ENCODE measurements at places on chromosomes 6 and 20.

- no peak for DNase-seq
Observed at GRCh38 chr6:19838442-19839236, 1.5 kb downstream of the ID4 start.

DNA sequence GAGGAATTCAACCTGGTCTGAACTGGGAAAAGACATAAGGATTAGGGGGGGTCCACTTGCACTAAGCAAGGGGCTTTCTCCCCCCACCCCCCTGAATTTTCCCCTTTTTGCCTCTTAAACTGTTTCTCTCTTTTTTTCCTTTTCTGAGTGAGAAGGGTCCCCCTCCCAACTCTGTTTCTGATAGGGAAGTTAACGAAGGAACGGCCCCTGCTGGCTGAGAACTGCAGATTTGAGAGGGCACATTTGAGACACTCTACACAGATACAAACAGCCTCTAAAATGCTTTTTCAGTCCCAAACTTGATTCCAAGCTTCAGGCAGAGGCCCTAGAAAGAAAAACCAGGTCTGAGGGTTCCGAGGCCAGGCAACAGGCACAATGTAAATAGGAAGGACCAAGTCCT, 91.7 kb downstream of the JARID2 start:
- no peak for DNase-seq

DNA sequence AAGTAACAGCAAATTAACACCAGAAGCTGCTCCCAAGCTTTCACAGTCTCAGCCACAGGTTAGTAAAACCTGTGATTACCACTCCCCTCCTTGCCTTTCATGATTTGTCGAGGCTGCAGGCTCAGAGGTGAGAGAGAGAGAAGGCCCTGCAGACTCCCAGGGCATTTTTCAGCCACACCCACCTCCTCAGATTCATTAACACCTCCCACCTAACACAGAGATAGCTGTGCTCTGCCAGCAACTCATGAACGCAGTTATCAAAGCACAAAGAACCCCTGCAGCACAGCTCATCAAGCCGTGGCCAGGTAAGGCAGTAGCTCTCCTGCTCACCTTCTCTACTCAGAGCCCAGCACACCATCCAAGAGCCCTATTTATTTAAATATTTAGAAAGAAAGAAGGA, 27.1 kb downstream of the F13A1 start:
- DNase-seq: no peak

GRCh38 chr6:124927806-124928205, 34.4 kb upstream of the RNF217 start:
- peak; percentile 62 for DNase-seq

DNA sequence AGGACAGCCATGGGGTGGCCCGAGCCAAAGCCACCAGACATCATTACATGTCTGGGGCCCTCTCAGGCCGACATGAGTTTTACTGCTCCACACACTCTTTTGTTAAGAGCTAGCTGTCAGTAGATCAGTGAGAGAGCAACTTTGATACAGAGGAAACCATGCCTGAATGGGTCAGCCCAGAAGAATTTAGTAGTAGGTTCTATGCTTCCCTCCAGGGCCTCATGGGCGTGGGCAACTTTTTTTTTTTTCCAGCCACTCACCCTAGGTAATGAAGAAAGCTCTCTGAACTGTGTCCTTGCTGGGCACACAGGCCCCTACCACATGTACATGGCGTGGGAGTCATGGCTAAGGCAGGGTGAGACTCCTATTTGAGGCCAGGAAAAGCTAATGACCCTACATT, 38.8 kb downstream of the HLA-F start:
- peak; percentile 38 for DNase-seq

DNA sequence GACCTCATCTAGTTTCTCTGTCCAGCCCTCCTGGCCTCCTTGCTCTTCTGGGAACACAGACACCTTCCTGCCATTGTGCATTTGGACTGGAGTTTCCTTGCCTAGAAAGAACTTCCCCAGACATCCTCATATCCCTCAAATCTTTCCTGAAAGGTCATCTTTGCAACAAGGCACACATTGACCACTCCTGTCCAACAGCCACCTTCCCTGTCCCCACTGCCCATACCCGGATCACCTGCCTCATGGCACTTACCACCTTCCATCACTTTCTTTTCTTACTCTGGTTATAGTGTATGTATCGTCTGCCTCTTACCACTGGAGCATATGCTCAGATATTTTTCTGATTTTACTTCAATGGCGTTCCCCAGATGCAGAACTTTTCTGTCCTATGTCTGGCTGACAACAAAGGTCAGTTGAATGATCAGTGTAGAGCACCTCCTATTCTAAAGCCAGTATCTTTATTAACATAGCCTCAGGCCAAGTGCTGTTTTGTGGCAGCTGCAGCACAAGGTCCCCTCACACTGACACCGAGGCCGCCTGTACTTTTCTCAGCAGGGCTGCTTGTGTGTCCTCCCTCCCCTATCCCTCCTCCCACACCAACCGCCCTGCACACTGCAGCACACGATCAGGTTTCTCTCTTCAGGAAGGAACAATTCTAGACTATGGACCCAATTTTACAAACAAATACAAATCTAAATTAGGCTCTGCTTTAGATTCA, 4.1 kb downstream of the HLA-C start:
- DNase-seq: no peak

GRCh38 chr20:23048283-23049200, 930 bp downstream of the THBD start:
- peak; percentile 57 for DNase-seq

- DNase-seq: no peak
Observed at GRCh38 chr20:21920211-21920610, 214.7 kb downstream of the PAX1 start.

DNA sequence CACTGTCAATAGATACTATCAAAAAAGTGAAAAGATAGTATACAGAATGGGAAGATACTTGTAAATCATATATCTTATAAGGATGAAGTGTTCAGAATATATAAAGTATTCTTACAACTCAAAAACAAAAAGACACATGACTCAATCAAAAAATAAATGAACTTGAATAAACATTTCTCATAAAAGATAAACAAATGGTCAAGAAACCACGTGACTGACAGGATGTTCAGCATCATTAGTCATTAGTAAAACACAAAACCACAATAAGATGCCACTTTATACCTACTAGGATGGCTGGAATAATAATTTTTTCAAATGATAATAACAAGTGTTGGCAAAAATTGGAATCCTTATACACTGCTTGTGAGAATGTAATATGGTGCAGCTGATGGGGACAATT, 729.1 kb upstream of the HS3ST5 start:
- DNase-seq: no peak

- DNase-seq: no peak
Observed at GRCh38 chr6:15405129-15406068, 159.5 kb downstream of the JARID2 start.

DNA sequence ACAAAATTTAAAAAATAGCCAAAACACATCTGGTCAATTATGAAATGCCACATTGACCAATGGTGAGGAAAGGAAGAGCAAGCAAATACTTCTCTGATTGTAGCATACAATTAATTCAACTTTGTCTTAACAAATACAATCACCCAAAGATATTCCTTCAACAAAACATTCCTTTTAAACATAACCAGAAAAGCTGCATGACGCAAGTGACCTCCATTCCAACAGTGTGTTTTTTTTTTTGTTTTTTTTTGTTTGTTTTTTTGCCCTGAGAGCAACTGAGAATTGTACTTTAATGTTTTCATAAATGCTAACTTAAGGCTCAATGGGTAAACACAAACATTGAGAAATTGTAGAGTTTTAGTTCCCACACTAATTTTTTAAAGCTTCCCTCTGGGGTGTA, 184.4 kb downstream of the PTPRK start:
- no peak for DNase-seq

- DNase-seq: no peak
Observed at GRCh38 chr20:23152308-23152892, 66.3 kb upstream of the CD93 start.

GRCh38 chr6:6405997-6406714, 85.7 kb upstream of the F13A1 start:
- DNase-seq: no peak

DNA sequence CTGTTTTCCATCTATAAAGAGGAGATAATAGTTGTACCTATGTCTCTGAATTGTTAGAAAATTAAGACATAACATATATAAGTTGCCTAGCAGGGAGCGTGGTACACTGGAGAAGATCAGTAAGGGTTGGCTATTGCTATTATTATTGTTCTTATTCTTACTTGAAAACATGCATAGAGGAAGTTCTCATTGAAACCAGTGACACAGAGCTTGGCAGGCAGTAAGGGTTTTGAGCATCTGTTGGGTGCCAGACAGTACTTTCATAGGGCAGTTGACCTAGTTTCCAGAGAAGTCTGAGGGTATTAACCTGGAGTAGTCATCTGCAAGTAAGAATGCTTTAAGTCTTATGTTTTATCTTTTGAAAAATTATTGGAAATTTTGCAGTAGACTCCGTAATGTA, 13.3 kb upstream of the SGK1 start:
- DNase-seq: no peak

GRCh38 chr6:27592481-27593199, 119.7 kb upstream of the ZNF184 start:
- peak; percentile 91 for DNase-seq

GRCh38 chr6:169530752-169531123, 171.1 kb downstream of the WDR27 start:
- DNase-seq: no peak

GRCh38 chr6:106530502-106530901, 98.8 kb downstream of the RTN4IP1 start:
- no peak for DNase-seq

DNA sequence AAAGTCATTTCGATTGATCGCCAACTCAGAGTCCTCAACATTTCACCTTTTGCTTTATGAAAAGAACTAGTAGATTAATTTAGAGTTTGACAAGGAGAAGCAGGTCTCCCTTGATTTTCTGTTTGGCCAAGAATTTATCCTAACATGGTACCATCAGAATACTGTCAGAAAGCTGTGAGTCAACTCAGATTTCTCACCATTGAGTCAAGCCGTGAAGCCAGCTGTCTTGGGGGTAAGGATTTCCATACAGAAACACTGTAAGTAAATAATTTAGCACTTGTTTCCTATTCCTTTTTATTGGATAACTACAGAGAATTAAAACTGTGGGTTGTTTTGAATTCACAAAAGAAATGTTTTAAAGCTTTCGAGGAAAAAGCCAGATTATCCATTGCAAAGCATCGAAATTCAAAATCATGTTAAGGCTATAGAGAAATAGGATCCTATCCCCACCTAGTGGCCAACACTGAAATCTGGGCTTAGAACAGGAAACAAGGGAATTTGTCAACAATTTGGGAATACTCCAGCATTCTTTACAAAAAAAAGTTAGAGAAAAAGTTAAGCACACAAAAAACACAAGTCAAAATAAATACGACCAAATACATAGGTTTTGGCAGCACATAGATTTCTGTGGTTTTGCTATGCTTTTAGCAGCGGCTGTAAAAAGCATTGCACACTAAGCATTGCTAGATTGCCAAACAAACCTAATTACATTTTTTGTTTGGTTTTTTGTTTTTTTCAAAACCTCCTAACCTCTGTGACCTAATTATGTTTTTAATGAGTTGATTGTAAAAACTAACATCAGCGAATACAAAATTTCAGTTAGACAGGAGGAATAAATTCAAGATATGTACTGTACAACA, 44.2 kb downstream of the COL11A2 start:
- no peak for DNase-seq

DNA sequence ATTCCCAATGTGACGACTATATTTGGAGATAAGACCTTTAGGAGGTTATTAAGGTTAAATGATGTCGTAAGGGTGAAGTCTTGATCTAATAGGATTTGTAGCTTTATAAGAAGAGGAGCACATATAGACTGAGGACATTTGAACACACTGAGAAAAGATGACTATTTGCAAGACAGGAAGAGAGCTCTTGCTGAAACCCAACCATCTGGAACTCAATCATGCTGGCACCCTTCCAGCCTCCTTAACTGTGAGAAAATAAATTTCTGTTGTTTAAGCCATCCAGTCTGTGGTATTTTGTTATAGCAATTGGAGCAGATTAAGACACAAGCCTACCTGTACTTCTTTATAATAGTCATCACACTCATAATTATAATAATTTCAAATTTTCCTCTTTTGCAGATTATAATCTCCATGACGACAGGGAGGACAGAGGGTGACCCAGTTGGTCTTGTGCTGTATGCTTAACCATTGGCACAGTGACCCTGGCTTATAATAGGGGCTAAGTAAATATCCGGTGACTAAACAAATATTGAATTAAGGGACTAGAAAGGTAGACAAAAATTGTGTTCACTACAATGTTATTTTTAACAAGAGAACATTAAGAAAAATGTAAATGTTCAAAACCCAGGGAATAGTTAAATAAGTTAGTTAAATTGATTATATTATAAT, 206.4 kb upstream of the HDDC2 start:
- DNase-seq: no peak

GRCh38 chr20:24662322-24662721, 192.9 kb downstream of the SYNDIG1 start:
- DNase-seq: no peak

- DNase-seq: no peak
Observed at GRCh38 chr6:13011612-13012146, 295.1 kb downstream of the PHACTR1 start.

DNA sequence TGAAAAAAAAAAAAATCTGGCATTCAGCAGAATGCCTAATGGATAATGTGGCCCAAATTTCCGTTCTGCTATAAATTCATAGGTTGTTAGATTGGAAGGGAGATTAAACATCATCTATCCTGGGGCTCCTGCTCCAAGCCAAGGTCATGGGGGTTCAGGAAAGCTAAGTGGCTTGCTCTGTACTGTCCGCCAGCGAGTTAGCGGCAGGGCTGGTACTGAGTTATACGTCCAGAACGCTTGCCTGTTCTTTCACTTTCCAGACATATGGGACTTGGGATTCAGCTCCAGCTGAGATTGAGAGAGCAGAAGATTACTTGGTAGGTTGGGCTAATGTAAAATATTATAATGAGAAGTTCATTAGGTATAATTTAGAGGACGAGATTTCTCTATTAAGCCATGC, 858 bp downstream of the RWDD1 start:
- DNase-seq: no peak

GRCh38 chr20:2042400-2042799, 48.5 kb upstream of the PDYN start:
- peak; percentile 51 for DNase-seq

GRCh38 chr20:64047046-64047389, 2.4 kb downstream of the SOX18 start:
- DNase-seq: no peak

DNA sequence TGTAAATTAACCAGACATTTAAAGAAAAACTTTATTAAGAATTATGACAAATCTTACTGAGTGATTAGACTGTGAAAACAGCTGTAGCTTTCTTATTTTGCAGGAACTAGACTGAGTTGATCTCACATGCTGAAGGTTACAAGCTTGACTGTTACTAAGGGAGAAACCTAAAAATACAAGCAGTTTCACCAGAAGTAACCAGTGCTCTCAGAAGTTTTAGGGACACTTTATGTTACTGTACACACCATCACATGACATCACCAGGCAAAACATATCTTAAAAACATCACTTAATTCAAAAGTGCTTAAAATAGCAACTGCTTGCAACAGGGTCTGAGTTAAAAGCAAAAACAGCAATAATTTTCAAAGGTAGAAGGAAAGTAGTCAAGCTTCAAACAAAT, 5.4 kb downstream of the FBXO30 start:
- no peak for DNase-seq

- no peak for DNase-seq
Observed at GRCh38 chr20:21504323-21504722, 9.5 kb downstream of the NKX2-2 start.

GRCh38 chr6:13814938-13815575, 700 bp upstream of the MCUR1 start:
- no peak for DNase-seq

Measured in foreskin keratinocyte (primary cell).